ENCODE measurements at places on chromosomes 2 and 18.
A peak's percentile ranks its signal among the peaks of the same experiment; 100 is the strongest.

DNA sequence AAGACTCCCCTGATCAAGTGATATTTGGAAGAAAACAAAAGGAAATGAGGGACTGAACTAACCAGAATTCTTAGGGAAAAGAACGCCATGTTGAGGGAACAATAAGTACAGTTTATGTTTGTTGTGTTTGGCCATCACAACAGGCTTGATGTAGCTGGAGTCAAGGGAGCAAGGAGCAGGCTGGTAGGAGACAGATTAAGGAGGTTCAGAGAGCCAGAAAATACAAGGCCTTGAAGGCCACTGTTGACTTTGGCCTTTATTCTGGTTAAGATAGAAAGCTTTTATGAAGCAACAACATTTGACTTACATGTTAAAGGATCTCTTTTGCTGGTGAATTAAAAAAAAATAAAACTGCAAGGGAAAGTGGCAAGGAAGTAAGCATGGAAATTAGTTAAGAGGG is 754.1 kb upstream of the SLC8A1 start:
- no peak overlapping the region for H3K27ac ChIP-seq
- DNase-seq: no peak
- no peaks in the 10 kb centered on the region for H3K27me3 ChIP-seq
- no peak overlapping the region for H3K4me3 ChIP-seq

GRCh38 chr18:63182861-63183260 is 136.7 kb downstream of the BCL2 start:
- peak overlapping the region; percentile 97 for H3K27ac ChIP-seq
- peaks cover 65% of the 10 kb centered on the region for H3K36me3 ChIP-seq
- peaks cover 96% of the 10 kb centered on the region for H3K4me1 ChIP-seq
- H3K27me3 ChIP-seq: no peaks in the 10 kb centered on the region
- DNase-seq: no peak

DNA sequence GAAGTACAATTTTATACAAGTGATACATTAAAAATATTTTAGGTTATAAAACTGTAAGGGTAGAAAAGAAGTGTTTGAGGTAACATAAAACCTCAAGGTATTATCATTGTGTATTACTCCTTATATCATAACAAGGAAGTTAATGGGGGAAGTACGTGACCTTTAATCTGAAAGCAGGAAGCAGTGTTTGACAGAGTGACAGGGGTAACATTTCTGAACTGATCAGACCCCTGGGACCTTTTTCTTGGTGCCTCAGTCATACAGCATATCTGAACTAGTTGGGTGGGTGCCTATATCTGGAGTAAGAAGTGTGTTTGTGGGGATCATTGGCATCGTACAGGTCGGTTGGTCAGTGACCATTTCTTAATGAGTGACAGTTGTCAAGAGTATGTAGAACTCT is 43.0 kb downstream of the MALT1 start:
- H3K27me3 ChIP-seq: no peaks in the 10 kb centered on the region
- H3K27ac ChIP-seq: peak overlapping the region; percentile 15
- H3K36me3 ChIP-seq: peaks cover 31% of the 10 kb centered on the region
- H3K4me1 ChIP-seq: peaks cover 31% of the 10 kb centered on the region
- H3K4me3 ChIP-seq: peak overlapping the region; percentile 11
- peak; percentile 32 for DNase-seq

- H3K36me3 ChIP-seq: no peaks in the 10 kb centered on the region
- no peak overlapping the region for H3K4me3 ChIP-seq
- no peak overlapping the region for H3K27ac ChIP-seq
- no peak for DNase-seq
- no peaks in the 10 kb centered on the region for H3K27me3 ChIP-seq
- H3K4me1 ChIP-seq: no peaks in the 10 kb centered on the region
Observed at GRCh38 chr2:48693645-48694044, 61.9 kb downstream of the LHCGR start.

GRCh38 chr2:111209045-111209514 is 88.4 kb downstream of the BCL2L11 start:
- peaks cover 11% of the 10 kb centered on the region for H3K4me1 ChIP-seq
- H3K36me3 ChIP-seq: peaks cover 17% of the 10 kb centered on the region
- H3K27me3 ChIP-seq: no peaks in the 10 kb centered on the region
- DNase-seq: peak; percentile 44

- no peaks in the 10 kb centered on the region for H3K4me1 ChIP-seq
- no peaks in the 10 kb centered on the region for H3K36me3 ChIP-seq
- H3K27me3 ChIP-seq: peaks cover 37% of the 10 kb centered on the region
Observed at GRCh38 chr2:196821195-196821594, 12.0 kb upstream of the C2orf66 start.

DNA sequence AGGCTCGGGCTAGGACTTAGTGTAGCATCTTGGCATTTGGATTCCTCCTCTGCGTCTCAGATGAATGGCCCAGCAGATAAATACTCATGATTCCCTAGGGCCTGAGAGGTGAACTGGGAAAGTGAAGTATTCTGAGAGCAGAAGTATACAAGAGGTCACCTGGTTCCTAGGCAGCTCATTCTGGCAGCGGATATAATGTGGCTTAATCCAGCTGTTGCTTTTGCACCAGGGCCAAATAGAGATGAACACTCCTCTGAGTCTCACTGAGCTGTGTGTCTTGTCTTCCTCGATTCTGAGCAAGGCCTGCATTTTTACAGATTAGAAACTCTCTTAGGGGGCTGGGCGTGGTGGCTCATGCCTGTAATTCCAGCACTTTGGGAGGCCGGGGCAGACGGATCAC is 196.1 kb downstream of the SLC4A3 start:
- H3K36me3 ChIP-seq: no peaks in the 10 kb centered on the region
- no peak overlapping the region for H3K4me3 ChIP-seq
- no peak overlapping the region for H3K27ac ChIP-seq
- no peak for DNase-seq

GRCh38 chr2:145137901-145138300 is 618.0 kb upstream of the ZEB2 start:
- H3K27ac ChIP-seq: no peak overlapping the region
- no peaks in the 10 kb centered on the region for H3K27me3 ChIP-seq
- no peak for DNase-seq
- H3K36me3 ChIP-seq: no peaks in the 10 kb centered on the region
- H3K4me1 ChIP-seq: no peaks in the 10 kb centered on the region

DNA sequence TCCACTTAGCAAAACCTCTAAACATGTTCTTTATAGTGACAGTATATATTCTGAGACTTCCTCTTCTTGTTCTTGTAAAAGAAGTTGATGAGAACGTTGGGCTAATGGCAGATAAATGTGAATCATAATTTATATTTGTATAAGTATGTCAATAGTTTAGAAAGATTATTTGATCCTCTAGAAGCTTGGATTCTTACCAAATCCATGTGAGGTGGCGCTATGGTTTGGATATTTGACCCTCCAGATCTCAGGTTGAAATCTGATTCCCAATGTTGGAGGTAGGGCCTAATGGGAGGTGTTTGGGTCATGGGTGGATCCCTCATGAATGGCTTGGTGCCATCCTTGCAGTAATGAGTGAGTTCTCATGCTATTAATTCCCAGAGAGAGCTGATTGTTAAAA is 29.8 kb upstream of the SCN1A start:
- no peak overlapping the region for H3K4me3 ChIP-seq
- no peaks in the 10 kb centered on the region for H3K36me3 ChIP-seq
- H3K27ac ChIP-seq: no peak overlapping the region
- H3K4me1 ChIP-seq: no peaks in the 10 kb centered on the region
- no peak for DNase-seq
- H3K27me3 ChIP-seq: peaks cover 8% of the 10 kb centered on the region

GRCh38 chr2:97871096-97871780 is 124.5 kb downstream of the TMEM131 start:
- H3K36me3 ChIP-seq: peaks cover 22% of the 10 kb centered on the region
- H3K4me3 ChIP-seq: peak overlapping the region; percentile 21
- H3K27me3 ChIP-seq: no peaks in the 10 kb centered on the region

- H3K27ac ChIP-seq: no peak overlapping the region
- H3K36me3 ChIP-seq: peaks cover 37% of the 10 kb centered on the region
- peaks cover 20% of the 10 kb centered on the region for H3K4me1 ChIP-seq
- no peak for DNase-seq
Observed at GRCh38 chr2:121567957-121568409, 37.3 kb downstream of the RNU4ATAC start.

- H3K36me3 ChIP-seq: no peaks in the 10 kb centered on the region
- DNase-seq: no peak
- H3K27ac ChIP-seq: no peak overlapping the region
- no peaks in the 10 kb centered on the region for H3K4me1 ChIP-seq
- no peaks in the 10 kb centered on the region for H3K27me3 ChIP-seq
- H3K4me3 ChIP-seq: no peak overlapping the region
Observed at GRCh38 chr2:161836664-161837063, 212.4 kb downstream of the SLC4A10 start.

GRCh38 chr2:205746420-205746785 is 64.1 kb downstream of the NRP2 start:
- peaks cover 10% of the 10 kb centered on the region for H3K27me3 ChIP-seq
- no peak overlapping the region for H3K4me3 ChIP-seq

DNA sequence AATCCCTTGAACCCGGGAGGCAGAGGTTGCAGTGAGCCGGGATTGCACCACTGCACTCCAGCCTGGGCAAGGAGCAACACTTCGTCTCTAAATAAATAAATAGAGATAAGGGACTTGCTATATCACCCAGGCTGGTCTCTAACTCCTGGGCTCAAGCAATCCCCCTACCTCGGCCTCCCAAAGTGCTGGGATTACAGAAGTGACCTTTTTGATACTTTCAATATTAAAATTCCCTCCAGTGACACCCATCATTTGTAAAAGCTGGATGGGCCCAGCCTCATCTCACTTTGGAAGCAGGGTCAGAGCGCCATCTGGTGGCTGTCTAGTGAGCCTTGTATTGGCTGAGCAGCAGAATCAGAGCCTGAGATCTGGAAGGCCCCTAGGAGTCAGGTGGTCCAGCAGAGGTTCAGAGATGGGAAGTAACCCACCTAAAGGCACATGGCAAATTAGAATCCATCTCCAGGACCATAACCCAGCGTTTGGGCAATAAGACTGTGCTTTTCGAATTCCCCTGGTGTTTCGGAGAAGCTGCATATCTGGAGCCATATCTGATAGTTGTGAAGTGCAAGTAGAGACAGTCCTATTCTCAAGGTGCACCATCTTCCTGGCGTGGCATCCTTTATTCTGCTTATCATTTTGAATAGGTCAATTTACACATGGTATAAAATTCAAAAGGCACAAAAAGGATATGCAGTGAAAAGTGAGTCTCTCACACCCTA is 18.3 kb upstream of the SLC35F6 start:
- H3K4me3 ChIP-seq: no peak overlapping the region
- no peaks in the 10 kb centered on the region for H3K36me3 ChIP-seq
- peaks cover 7% of the 10 kb centered on the region for H3K4me1 ChIP-seq
- no peaks in the 10 kb centered on the region for H3K27me3 ChIP-seq
- DNase-seq: peak; percentile 53
- H3K27ac ChIP-seq: no peak overlapping the region

- no peak overlapping the region for H3K4me3 ChIP-seq
- H3K27me3 ChIP-seq: no peaks in the 10 kb centered on the region
- DNase-seq: no peak
Observed at GRCh38 chr2:151217343-151217742, 44.3 kb downstream of the RBM43 start.

- peaks cover 33% of the 10 kb centered on the region for H3K4me1 ChIP-seq
- peak overlapping the region; percentile 93 for H3K27ac ChIP-seq
- DNase-seq: no peak
- H3K36me3 ChIP-seq: peaks cover 19% of the 10 kb centered on the region
Observed at GRCh38 chr2:64730551-64731262, 77.0 kb upstream of the SERTAD2 start.

GRCh38 chr2:60959501-60959900 is 58.0 kb upstream of the PEX13 start:
- no peak overlapping the region for H3K4me3 ChIP-seq
- H3K27ac ChIP-seq: peak overlapping the region; percentile 79
- no peaks in the 10 kb centered on the region for H3K27me3 ChIP-seq
- H3K36me3 ChIP-seq: peaks cover 23% of the 10 kb centered on the region
- peaks cover 5% of the 10 kb centered on the region for H3K4me1 ChIP-seq

- H3K27ac ChIP-seq: peak overlapping the region; percentile 16
- no peak for DNase-seq
- no peak overlapping the region for H3K4me3 ChIP-seq
Observed at GRCh38 chr2:207601774-207602173, 23.4 kb downstream of the METTL21A start.

GRCh38 chr2:156189143-156189542 is 143.4 kb downstream of the NR4A2 start:
- no peak for DNase-seq
- H3K4me3 ChIP-seq: no peak overlapping the region
- H3K27ac ChIP-seq: no peak overlapping the region
- H3K36me3 ChIP-seq: no peaks in the 10 kb centered on the region
- H3K4me1 ChIP-seq: no peaks in the 10 kb centered on the region

GRCh38 chr2:129610766-129611165 is 368.7 kb upstream of the RAB6C start:
- peaks cover 15% of the 10 kb centered on the region for H3K27me3 ChIP-seq
- H3K27ac ChIP-seq: no peak overlapping the region
- no peak overlapping the region for H3K4me3 ChIP-seq
- H3K4me1 ChIP-seq: no peaks in the 10 kb centered on the region

DNA sequence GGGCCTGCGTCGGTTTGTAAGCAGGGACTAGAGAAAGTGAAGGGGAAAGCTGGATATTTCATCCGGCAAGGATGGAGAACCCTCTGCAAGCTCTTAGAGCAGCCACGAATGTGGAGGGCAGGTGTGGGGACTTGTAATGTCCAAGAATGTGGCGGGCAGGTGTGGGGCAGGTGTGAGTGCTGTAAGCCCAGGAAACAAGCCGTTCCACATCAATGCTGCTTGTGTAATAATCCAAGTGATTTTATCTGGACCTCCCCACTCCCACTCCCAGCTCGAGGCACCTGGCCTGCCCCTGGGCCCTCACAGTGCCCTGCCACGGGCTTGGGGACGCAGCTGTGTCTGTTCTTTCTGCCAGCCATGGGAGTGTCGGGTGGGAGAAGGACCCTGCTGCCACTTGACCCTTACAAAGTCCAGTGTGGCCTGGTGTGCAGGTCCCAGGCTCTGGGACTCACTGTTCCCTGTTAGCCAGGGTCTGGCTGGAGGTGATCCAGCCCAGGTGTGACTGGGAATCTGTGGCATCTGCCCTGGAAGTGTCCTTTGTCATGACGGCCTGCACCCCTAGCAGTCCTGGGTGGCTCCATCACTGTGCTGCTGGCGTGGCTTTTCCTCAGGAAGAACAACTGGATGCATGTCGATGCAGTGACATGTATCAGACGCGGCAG is 42.8 kb downstream of the SOX11 start:
- H3K27ac ChIP-seq: no peak overlapping the region
- no peaks in the 10 kb centered on the region for H3K4me1 ChIP-seq
- no peaks in the 10 kb centered on the region for H3K27me3 ChIP-seq
- H3K4me3 ChIP-seq: no peak overlapping the region
- no peaks in the 10 kb centered on the region for H3K36me3 ChIP-seq
- DNase-seq: no peak

- H3K27ac ChIP-seq: no peak overlapping the region
- peaks cover 31% of the 10 kb centered on the region for H3K4me1 ChIP-seq
- no peak overlapping the region for H3K4me3 ChIP-seq
- no peaks in the 10 kb centered on the region for H3K27me3 ChIP-seq
Observed at GRCh38 chr2:37637190-37637860, 34.1 kb downstream of the CDC42EP3 start.

- DNase-seq: no peak
- peaks cover 3% of the 10 kb centered on the region for H3K4me1 ChIP-seq
- H3K36me3 ChIP-seq: peaks cover 70% of the 10 kb centered on the region
- no peaks in the 10 kb centered on the region for H3K27me3 ChIP-seq
- H3K4me3 ChIP-seq: no peak overlapping the region
Observed at GRCh38 chr2:74100254-74101216, 47.2 kb downstream of the BOLA3 start.

Measured in stimulated activated naive B cell treated with anti-CD40 and anti-IgM and Interleukin-4, amounts not matched to agents 10 μg/mL and 1 μg/mL and 100 μg/mL, for 72 hours (primary cell).